CD4-positive, alpha-beta T cell treated with Interferon gamma for 1 hour (primary cell): ENCODE measurements at places on chromosomes 16 and 17.

DNA sequence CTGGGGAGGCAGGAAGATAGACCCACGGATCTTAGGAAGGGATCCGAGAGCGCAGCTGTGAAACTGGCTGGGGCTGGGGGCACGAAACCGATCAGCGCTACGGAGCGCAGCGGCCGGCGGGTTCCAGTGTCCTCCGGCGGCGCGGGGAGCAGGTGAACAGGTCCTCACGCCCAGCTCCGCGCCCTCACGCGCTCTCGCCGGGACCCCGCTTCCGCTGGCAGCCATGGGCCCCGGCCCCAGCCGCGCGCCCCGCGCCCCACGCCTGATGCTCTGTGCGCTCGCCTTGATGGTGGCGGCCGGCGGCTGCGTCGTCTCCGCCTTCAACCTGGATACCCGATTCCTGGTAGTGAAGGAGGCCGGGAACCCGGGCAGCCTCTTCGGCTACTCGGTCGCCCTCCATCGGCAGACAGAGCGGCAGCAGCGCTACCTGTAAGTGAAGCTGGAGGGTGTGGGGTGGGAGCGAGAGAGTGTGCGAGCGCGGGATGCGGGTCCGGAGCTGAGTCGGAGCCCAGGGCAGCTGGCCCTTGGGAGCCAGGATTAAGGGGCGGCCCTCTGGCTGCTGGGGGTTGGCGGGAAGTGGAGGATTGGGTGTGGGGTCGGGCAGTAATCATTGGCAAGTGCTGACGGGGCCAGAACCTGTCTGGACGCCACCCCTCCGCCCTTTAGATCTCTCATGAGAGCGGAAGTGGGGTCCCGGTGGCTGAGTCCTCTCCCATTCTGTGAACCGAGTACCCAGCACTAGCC, 479 bp downstream of the ITGA3 start:
- DNase-seq: peak; percentile 28

DNA sequence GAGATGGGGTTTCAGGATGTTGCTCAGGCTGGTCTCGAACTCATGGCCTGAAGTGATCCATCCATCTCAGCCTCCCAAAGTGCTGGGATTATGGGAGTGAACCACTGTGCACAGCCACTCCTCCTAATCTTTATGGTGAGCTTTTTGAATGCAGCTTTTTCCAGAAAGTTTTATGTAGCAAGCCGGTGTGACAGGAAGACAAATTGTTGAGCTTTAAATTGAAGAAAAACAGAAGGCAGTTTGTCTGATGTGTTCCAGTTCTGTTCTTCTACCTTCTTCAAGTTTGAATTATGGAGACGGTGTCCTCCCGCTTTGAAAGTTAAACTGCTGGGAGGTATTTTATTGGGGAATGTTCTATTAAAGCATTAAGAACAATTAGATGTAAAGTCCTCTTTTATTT, 177.1 kb downstream of the SNX29 start:
- no peak for DNase-seq

DNA sequence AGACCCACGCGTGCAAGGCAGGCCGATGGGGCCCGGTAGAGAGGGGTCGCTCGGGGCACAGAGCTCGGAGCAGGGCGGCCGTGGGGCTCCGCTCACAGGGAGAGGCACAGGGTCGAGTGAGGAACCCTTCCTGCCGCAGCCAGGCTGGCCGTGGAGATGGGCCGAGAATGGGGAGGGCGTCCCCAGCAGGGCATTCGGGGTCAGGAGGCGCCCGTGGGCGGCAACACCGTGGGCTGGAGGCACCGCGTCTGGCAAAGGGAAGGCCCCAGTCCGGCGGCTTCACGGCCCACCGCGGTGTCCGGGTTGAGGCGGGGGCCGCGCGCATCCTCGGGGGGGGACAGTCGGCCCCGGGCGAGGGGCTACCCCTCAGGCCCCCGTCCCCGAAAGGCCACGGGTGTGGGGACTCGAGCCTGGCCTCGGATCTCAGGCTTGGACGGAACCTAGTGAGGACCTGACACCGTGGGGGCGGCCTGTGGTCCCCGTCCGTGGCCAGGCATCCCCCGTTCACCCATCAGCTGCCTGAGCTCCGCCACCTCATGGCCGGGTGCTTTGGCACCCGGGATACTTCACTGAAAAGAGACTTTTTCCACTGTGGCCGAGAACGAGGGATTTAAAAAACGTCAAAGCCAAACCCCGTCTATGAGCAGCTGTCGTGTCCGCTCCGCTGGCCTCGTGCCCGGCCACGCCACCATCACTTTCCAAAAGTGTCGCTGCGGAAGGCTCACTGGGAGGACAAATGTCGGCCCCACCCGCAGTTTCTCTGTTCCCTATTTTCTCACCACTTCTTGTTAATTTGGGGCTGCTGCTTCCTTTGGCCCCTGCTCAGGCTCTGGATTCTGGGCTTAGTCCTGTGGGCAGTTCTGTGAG, 73.6 kb downstream of the METRNL start:
- peak; percentile 57 for DNase-seq

GRCh38 chr17:17839791-17840707, 3.3 kb upstream of the SREBF1 start:
- peak; percentile 86 for DNase-seq

DNA sequence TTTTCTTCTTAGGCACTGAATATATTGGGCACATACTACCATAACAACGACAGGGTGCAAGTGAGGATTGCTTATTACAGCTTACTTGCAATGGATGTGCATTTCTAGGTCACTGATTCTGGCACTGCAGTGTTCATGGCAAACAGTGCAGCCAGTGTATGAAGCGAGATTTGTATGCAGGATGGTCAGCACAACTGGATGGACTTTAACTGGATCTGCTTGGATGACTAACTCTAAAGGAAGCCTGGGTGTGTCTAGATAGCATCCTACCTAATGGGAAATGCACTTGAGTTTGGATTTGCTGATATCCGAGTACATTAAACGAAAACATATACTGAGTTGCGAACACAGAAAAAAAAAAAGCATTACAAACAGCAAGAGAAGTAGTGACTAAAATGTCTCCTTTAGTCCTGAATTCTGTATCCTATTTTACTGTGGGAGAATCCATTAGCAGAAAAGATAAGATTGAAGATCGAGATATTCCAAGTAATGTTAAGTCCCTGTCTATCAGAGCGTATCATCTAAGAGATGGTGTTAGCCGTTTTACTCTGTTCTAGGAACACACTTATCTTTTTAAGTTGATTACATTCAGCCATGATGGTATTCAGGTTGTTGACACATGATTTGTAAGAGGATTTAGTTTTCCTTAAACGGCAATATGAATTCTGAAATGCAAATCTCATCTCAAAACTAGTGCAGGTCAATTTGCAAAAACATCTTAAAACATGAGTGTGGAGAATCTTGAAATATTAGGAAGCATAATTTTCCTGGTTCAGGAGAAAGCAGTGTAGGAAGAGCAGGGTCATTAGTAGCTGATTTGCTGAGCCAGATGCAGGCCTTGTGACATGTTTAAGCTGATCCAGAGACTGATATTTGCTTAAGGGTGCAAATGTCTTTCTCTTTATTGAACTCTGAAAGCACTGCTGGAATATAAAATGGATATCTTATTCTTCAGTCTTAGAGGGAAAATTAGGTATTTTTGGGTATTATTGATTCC, 142.6 kb upstream of the CPHXL start:
- no peak for DNase-seq

GRCh38 chr17:9173386-9173983, 152.2 kb downstream of the NTN1 start:
- no peak for DNase-seq

DNA sequence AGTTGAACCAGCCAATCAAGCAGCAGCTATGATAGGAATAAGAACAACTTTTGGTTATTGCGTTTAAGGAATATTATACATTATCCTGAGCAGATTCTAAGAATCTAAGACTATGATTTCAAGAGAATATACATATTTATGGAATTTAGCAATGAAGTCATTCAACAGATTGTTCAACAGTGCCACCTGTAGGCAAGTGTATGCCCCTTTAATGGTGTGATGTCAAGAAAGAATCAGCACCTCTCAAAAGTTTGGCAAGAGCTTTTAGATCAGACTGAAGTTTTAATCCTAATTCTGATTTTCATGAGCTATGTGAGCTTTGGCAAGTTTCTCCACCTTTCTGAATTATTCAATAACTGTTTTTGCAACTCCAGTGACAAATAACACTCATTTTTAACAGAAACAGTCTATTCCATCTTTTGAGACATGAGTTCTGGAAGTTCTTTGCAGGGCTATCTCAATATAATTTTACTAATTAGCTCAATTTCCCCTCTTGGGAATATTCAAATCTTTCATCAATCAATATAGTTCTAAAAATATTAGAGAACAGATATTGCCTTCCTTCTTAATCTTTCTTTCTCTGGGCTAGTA, 474.3 kb upstream of the TOM1L1 start:
- DNase-seq: no peak

GRCh38 chr17:77496401-77496801, 355.6 kb downstream of the SEC14L1 start:
- no peak for DNase-seq

GRCh38 chr17:34885076-34885475, 76.2 kb downstream of the CCT6B start:
- no peak for DNase-seq

- no peak for DNase-seq
Observed at GRCh38 chr17:17511881-17512858, 16.0 kb upstream of the RASD1 start.

DNA sequence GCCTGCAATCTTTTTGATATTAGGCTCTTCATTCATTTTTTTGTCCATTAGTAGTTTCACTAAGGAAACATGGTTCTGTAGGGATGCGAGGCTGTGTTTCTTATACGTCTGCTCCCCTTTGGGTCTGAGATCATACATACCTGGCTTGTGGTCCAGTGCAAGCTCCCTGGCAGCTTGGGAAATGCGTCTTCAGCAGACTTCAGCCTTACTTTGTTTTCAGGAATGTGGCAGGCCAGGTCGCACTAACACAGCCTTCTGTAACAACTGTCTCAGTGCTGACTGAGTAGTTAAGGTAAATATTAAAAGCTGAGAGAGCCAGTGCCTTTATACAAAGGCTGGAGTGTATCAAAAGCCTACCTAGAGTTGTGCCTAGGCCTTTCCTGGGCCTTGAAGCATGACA, 970.5 kb upstream of the EEF2KMT start:
- no peak for DNase-seq

- peak; percentile 75 for DNase-seq
Observed at GRCh38 chr16:57023541-57024249, 34.3 kb downstream of the NLRC5 start.

DNA sequence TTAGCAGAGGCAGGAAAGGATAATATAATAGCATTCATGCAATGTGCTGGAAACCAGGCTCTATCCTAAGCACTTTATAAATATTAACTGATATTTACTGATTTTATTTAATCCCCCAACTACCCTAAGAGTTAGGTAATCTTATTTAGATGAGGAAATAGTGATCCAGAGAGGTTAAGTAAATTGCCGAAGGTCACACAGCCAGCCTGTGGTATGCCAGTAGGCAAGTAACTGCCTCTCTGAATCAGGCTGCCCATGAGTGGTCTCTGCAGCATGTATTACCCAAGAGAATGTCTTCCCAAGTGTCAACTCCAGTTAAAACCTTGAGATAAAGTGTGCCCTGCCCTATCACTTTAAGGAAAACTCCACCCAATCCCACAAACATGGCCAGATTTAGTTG, 25.3 kb upstream of the LYRM9 start:
- DNase-seq: no peak

GRCh38 chr17:50149091-50149416, 1.4 kb downstream of the PPP1R9B start:
- no peak for DNase-seq

DNA sequence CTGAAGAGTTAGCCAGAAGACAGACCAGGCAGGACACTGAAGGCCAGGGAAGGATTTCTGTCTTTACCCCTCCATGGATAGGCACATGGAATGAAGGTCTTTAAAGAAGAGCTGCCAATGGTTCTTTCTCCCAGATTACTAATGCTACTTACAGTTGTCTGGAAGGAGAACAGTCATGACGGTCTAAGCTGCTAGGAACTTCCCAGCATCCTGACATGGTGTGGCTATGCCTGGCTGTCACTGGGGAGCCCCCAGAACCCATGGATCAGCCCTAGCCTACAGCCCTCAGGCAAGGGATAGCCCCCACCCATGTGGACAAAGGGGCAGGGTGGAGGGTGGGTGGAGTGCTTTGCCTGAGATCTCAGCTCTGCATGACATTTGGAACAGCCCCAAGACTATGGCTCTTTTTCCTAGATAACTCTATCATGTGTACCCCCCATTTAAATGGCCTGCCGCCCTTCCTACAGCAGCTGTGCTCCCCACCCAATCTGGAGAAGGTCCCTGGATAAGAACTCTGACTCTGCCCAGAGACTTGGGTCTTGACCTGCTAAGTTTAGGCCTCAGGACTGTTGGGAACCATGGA, 9.2 kb upstream of the KAT7 start:
- no peak for DNase-seq

DNA sequence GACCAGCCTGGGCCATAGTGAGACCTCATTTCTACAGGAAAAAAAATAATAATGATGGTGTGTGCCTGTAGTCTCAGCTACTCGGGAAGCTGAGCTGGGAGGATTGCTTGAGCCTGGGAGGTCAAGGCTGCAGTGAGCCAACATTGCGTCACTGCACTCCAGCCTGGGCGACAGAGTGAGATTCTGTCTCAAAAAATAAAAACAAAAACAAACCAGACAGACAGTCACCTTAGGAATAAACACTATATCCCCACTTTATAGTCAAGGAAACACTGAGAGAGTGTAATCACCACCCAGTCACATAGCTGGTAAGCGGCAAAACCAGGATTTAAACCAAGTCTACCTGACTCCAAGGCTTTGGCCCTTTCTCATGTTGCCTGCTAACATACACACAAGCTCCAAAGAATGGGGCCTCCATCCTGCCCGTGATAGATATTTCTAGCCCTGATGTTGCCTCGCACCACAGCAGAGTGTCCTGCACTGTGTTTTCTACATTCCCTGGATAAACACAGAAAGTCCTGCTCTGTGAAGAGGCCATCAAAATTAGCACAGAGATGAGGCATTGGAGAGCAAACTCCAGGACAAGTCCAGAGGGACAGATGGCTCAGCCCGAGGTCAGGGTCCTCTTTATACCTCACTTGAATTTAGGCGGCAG, 66.1 kb upstream of the SMURF2 start:
- no peak for DNase-seq

- peak; percentile 37 for DNase-seq
Observed at GRCh38 chr17:61409301-61410112, 9.9 kb downstream of the TBX2 start.

DNA sequence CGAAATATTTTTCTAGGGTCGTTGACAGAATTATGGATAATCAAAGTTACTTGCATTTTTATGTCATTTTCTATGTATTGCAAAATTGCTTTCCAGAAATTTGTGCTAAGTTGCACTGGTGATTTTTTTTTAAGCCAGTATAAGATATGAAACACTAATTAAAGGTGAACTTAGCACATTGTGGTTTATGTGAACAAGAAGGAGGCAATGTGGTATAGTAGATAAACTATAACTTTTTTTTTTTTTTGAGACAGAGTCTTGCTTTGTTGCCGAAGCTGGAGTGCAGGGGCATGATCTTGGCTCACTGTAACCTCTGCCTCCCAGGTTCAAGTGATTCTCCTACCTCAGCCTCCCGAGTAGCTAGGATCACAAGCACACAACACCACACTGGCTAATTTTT, 13.2 kb downstream of the DGKE start:
- no peak for DNase-seq
